ENCODE measurements at places on chromosomes 11 and 22.
A peak's percentile ranks its signal among the peaks of the same experiment; 100 is the strongest.

DNA sequence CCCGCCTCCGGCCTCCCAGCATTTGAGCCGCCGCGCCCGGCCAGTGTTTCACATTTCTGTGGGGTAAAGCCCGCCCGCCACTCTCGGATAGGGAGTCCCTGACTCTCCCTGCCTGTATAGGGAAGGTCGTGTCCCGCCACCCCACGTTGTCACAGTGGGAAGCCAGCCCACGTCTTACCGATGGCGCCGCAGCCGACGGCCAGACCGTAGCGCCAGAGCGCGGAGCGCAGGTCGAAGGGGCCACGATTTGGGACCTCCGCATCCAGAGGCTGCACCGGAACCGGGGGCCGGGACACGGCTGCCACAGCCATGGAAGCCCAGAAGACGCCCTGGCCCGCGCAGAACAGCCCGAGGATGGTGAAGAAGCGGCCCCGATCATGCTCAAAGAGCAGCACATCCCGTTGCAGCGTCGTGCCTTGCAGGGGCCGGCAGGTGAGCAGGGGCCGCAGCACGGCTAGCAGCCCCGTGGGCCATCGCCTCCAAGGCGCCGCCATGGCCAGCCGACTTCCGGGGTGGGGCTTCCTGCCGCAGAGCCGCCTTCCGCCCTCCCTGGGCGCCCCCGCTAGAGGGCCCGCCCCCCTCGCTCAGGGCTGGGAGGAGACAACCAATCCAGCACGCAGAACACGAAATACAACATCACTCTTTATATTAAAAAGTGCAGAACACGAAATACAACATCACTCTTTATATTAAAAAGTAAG is at the start of gene TMEM223:
TMEM223 (minus strand) TSS at position 506 of the 701 bp plus-strand sequence; CDS start at position 494, 12 bp downstream.
- peak; percentile 50 for DNase-seq

GRCh38 chr11:62171261-62171723 is 18.7 kb upstream of the SCGB1D1 start:
- peak; percentile 68 for DNase-seq

DNA sequence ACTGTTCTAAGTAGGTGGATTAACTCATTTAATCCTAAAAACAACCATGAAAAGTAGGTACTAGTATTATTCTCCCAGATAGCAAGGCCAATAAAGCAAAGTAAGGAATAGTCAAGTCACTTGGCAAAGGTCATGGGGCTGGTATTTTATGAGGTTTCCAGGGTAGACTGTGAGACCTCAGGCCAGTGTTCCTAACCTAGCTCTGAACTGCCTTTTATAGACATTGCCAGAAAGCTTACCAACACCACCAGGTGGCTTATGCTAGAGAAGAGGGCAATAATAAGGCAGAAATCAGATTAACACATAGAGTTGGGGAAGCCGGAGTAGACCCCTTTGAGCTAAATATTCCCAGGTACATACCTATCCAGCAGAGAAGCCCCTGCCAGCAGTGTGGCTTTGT is 490.9 kb upstream of the TENM4 start:
- no peak for DNase-seq

GRCh38 chr11:28457481-28458065 is 349.4 kb downstream of the METTL15 start:
- DNase-seq, result no peak

DNA sequence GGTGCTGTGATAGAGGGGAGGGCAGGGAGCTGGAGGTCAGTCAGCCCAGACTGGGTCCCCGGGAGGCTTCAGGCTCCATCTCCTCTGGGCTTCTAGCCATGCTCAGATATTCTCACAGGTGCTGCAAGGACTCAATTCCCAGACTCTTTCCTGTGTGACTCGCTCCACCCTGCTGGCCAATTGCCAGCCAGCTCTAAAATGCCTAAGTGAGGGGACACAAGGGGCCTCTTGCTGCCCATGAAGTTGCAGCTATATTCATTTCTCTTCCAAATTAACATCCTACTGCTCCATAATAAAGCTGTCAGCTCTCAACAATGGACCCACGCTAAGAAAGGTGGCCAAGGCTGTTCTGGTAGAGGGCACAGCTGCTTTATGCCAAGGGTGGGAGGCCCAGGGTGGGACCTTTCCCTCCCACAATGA is 101.5 kb downstream of the PLEKHA7 start:
- DNase-seq, result no peak

DNA sequence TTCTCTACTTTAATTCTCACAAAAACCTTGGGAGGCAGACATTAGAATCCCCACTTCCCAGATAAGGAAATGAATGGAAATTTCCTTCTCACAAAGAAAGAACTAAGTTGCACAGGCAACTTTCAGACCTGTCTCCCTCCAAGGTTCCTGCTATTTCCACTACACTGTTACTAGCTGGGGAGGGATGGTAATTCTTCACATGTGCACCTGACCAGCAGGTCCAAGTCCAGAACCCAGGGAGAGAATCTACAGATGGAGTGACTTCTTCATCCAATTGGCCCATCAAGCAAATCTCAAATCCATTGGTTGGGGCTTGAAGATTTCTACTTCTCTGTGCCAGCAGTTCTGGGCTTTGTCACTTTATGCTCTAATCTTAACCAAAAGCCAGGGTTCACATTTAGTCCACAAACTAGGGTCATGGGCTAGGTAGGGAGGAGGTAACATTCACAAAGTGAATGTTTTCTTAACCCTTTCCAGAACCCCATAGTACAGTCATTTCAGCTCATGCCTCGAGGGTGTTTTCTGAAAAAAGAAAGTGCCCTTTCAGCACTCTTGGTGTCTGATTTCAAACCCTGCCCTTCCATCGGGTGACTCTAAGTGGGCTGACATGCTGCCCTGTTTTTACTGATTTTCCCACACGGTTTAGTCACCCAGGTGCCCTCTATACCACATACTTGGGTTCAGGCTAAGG is 2.7 kb downstream of the POU2AF1 start:
- no peak for DNase-seq

GRCh38 chr11:45899448-45900174 is 7.5 kb downstream of the FREY1 start:
- DNase-seq, result peak; percentile 63

GRCh38 chr22:17807578-17808410 is 33.5 kb upstream of the BID start:
- no peak for DNase-seq

DNA sequence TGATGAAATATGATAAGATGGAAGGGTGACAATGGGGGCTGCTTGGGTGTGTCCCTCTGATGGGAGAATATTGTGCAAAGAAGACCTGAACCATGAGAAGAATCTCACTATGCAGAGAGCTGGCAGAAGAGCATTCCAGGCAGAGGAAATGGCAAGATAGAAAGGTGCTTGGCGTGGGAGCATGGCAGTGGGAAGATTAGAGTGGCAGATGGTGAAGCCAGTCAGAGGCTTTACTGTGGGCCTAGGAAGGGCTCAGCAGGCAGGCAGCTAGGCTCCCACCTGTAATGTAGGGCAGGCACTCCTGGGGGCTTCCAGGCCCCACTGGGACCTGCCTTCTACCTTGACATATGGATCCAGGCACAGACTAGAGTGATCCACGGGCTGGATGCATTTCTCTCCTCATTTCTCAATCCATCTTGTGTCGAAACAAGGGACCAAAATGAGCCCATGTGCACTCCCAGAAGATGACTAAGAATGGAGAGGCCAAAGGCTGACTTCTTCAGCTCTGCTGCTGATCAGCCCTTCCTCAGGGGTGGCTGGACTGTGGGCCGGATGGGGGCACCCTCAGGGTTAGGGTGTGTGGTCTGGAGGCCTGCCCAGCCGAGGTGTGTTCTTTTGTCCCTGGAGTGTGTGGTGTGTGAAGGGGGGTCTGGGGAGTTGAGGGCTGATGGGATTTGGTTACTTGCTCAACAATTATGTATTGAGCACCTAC is 88.3 kb downstream of the TSPAN18 start:
- DNase-seq, result no peak

- DNase-seq, result no peak
These were observed 48.7 kb upstream of the RASD2 start for GRCh38 chr22:35491908-35492380.

DNA sequence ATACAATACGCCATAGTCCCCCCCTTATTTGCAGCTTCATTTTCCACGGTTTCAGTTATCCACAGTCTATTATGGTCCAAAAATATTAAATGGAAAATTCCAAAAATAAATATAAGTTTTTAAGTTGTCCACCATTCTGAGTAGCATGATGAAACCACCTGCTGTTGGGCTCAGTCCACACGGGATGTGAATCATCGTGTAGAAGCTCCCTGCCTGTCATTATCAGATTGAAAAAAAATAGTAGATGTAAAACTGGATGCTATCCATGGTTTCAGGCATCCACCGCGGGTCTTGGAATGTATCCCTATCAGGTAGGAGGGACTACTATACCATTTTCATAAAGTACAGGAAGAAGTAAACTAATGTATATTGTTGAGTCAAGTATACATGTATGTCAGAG is 127.4 kb downstream of the TTC17 start:
- DNase-seq, result no peak

GRCh38 chr11:74011360-74012073 is 2.6 kb upstream of the UCP3 start:
- no peak for DNase-seq

DNA sequence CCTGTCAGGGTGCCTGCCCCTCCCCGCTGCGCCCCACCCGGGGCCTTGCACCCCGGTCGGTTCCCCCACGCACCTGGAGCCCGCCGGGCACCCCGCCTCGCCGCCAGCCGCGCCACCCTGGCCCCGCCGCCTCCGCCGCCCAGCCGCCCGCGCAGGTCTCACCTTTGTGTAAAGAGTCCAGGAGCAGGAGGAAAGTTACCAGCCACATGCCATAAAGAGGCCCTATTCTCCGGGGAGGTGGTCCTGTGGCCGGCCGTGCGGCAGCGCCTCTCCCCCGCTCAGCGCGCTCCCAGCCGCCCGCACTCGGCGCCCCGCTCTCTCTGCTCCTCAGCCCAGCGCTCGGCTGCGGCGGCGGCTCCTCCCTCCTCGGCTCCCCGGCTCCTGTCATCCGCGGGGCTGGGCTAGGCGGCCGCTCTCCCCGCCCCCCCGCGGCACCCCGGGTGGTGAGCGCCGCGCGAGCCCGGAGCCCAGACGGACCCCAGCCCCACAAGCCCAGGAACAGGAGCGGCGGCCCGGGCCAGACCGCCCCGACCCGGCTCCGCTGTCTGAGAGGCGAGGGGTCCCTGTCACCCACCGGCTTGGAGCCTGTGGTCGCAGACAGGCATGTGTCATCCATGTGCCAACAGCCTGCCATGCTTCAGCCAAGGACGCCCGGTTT is at the start of gene DSCAML1:
DSCAML1 (minus strand) TSS at position 345 of the 658 bp plus-strand sequence; CDS start at position 208, 137 bp downstream.
- no peak for DNase-seq

GRCh38 chr11:61978703-61979661 is 11.5 kb upstream of the FTH1 start:
- DNase-seq, result no peak

DNA sequence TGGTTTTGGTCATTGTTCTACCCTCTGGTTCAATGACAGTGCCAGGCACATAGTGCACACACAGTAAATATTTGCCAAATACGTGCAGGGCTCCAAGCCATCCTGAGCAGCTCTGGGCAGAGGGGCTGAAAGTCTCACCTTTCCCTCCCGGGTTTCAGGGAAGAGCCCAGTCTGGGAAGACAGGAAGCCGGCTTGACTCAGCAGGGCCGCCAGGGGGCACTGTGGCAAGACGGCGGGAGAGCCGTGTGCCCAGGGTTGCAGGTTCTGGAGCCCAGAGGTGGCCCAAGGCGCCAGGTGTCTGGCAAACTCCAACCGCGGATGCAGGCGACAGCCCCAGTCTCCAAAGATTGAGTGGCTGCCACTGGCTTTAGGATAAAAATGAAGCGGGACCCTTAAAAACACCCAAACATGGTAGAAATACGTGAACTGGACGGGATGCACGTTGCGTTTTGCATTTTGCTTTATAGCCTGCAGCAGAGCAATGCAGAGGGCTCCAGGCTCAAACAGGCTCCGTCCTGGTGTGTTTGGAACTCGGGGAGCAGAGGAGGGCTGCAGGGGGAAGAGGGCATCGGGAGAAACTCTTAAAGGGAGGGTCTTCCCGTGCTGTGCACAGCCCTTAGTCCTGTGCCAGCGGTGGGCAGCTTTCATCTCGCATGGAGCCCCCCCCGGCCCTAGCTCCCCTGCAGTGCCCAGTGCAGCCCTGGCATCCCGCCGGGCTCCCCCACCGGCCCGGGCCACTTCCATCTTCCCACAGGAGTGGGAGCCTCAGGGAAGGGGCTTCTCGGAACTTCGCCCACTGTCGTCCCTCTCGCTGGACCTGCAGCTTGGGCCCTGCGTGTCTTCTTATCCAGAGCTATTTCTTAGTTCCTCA is 10.7 kb downstream of the KRTAP5-5 start:
- peak; percentile 50 for DNase-seq

DNA sequence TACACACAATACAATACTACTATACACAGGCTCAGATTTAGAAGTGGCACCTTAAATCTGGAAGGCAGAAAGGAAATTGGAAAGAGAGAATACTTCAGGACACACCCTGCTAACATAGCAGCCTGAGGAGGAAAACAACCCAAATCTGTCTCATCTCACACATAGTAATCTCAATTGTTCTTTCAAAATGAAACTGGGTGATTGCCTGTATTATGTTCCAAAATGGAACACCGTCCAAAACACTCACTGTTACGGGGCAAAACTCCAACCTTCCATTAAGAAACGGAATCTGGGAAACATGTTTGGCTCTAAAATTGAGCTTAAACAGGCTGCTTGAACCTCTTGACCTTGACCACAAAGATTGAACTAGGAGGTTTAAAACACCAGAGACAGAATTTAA is 572.6 kb downstream of the OPCML start:
- DNase-seq, result no peak

DNA sequence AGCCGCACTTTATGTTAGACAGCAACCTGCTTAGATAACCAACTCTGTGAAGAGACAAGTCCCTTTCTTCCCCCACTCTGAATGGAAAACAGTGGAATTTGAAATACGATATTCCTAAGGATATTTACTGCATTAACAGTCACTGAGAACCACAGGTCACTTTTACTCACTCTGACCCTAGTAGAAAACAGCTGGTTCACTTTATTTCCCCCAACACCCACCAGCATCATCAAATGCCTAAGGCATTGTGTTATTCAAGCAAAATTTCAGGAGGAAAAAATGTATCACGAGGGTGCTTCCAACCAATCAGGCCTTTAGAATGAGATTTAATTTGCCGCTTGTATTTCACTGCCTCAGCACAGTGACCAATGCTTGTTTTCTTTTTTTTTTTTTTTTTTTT is 1134.1 kb upstream of the CCDC90B start:
- DNase-seq, result no peak

DNA sequence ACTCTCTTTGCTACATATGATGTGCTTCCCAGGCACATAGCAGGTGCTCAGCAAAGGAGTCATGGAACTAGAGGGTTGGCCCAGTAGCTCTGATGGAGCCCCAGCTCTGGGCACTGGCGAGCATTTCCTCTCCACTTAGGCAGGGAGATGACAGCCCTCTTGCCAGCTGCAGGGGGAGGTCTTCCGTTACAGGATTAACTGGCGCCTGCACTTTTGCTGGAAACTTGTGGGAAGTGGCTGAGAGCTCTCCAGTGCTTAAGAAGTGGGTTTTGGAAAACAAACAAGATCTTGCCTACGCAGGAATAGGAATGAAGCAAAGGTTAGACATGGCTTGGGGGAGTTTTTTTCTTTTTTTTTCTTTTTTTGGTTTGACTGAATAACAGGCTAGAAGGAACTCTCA is 75.5 kb downstream of the MICAL2 start:
- peak; percentile 18 for DNase-seq

- DNase-seq, result no peak
These were observed 500.3 kb upstream of the TENM4 start for GRCh38 chr11:79940974-79941735.
